Stimulated activated CD8-positive, alpha-beta memory T cell treated with anti-CD3 and anti-CD28 coated beads, Interleukin-7, amount 100 ng/mL, for 1 hour (primary cell): ENCODE measurements at places on chromosomes 5 and 9.

DNA sequence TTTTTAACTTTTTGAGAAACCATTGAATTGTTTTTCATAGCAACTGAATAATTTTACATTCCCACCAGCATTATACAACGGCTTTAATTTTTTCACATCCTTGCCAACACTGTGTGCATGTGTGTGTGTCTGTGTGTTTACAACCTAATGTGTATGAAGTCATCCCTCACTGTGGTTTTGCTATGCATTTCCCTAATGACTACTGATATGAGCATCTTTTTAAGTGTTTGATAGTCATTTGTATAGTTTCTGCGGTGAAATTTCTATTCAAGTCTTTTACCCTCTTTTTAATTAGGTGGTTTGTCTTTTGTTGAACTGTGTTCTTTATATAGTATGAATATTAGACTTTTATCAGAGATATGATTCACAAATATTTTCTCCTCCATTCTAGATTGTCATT, 263.1 kb upstream of the COX7C start:
- no peak for DNase-seq

- DNase-seq: no peak
Observed at GRCh38 chr5:94217745-94218144, 400.7 kb downstream of the KIAA0825 start.

GRCh38 chr5:80804332-80804731, 149.5 kb upstream of the DHFR start:
- no peak for DNase-seq

DNA sequence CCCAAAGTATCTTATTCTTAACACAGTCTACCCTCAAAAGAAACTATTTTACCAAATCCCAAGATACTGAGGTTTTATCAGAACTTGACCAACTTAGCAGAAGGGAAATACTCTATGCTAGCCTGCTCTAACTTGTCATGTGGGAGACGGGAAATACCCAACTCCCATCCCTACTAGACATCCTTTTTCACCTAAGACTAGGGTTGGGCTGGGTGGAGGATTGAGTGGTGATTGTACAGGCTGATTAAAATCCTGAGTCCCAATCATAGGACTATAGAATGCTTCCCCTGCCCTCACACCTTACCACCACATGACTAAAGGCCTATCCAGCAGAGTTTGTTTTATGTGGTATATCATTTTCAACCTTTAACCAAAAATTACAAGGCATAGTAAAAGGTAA, 786.5 kb downstream of the TAF11L14 start:
- no peak for DNase-seq

DNA sequence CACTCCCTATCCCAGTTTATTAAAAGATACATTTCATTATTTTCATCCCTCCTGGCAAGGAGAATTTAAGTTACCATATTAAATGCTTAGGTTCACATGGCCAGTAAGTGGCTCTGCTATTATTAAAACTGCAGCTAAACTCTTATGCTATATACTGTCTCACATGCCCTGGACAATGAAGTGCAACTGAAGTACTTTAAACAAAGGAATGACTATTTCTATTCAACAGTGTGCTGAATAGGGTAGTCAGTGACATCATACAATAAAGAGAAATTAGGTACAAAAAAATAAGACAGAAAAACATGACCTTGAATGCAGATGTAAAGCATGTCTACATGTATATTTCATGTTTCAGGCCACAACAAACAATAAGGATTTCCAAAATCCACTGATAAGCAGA, 282.6 kb upstream of the SMC2 start:
- DNase-seq: no peak

DNA sequence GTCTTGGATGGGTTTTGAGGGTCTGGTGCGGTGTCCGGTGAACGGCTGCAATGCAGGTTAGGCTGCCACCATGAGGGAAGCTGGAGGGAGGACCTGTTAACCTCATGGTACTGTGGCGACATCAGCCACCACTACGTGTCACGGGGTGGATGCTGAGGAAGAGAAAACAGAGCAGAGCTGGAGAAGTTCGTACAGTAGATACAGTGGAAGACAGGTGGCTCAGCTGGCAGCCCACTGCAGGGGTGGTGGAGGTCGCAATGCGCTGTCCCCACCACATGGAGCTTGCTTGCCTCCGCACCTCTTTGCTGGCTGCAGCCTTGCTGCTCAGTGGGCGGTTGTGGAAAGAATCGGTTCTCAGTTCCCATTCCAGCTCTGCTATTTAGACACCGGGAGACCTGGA, 2.8 kb downstream of the DCANP1 start:
- no peak for DNase-seq

DNA sequence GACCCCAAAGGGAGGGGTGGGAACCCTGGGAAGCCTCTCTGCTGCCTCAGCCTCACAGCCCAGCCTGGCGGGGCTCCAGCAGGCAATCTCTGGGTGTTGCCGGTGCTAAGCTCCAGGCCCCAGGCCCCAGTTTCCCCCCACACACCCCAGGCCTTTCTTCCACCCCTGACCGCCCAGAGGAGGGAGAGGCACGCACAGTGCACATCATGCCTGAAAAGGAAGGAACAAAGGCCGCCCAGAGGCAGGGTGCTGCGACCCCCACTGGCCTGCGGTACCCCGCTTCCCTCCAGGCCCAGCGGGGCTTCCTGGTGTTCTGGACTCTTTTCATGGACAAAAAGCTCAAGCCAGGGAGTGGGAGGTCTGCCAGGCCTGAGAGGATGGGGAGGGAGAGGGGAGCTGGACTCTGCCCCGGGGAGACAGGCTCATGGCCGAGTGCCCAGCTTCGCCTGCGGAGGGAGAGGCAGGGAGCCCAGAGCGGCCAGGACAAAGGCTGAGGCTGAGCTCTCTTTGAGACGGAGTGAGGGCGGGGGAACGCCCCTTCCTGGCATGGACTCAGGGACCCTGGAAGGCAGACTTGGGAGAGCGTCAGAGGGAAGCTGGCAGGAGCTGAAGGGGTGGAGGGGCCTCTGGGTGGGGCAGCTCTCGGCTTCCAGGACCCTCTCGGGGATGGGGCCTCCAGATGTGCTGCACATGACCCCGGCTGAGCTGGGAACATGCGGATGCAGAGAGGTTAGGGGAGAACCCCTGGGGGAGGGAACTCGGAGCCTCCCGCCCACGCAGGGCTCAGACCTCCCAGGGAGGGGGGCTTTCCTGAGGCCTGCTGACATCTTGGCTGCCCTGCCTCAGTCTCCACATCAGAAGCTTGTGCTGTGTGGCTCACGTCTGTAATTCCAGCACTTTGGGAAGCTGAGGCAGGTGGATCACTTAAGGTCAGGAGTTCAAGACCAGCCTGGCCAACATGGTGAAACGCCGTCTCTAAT, 1.8 kb upstream of the ENTPD2 start:
- DNase-seq: no peak

- no peak for DNase-seq
Observed at GRCh38 chr5:7868427-7868772, 431 bp downstream of the FASTKD3 start.

- no peak for DNase-seq
Observed at GRCh38 chr9:97740848-97741821, 44.0 kb upstream of the XPA start.

- DNase-seq: no peak
Observed at GRCh38 chr9:35553670-35554543, 51.2 kb upstream of the TESK1 start.

DNA sequence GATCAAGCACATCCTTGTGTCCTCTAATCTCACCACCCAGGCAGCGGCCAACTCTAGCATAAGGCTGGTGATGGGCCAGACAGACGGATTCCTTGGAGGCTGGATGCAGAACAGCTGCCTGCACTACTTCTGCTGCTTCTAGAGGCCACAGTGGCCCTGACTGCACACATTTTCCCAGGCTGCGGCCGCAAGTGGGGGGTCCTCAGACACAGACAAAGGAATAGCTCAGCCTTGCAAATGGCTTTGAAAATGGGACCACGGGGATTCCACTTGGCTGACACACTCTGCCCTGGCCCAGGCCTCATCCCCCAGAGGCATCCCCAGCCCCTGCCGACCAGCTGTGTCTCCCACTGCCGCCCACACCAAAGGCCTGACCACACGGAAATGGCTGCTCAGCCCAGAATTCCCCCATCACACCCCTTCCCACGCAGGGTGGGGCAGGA, 540.8 kb downstream of the BNC2 start:
- no peak for DNase-seq

GRCh38 chr9:133171161-133171961, 7.6 kb upstream of the GBGT1 start:
- DNase-seq: no peak

DNA sequence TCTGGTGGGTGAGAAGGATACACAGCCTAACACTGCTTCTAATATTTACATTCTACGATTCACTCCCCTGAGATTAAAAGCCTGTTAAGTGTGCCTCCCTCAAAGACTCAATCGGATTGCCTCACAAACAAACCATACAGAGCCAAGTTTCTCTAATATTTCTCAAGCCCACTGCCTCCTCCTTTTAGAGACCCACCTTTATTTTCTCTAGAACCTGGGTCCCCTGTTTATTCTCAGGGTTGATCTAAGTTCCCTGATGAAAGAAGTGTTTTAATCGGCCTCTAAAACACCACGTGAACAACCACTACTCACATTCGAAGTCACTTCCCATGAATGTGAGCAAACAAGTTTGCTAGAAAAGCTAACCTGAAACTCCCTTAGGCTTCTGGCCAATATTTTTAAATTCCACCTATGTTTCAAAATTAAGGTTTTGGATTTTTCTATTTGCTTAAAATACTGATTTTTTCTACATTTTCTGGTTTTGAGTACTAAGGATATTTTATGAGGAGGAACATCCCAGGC, 76.5 kb downstream of the GLIS3 start:
- no peak for DNase-seq

- DNase-seq: no peak
Observed at GRCh38 chr5:154652746-154653417, 102.3 kb upstream of the LARP1 start.

GRCh38 chr5:128432913-128433440, 105.1 kb downstream of the FBN2 start:
- no peak for DNase-seq

DNA sequence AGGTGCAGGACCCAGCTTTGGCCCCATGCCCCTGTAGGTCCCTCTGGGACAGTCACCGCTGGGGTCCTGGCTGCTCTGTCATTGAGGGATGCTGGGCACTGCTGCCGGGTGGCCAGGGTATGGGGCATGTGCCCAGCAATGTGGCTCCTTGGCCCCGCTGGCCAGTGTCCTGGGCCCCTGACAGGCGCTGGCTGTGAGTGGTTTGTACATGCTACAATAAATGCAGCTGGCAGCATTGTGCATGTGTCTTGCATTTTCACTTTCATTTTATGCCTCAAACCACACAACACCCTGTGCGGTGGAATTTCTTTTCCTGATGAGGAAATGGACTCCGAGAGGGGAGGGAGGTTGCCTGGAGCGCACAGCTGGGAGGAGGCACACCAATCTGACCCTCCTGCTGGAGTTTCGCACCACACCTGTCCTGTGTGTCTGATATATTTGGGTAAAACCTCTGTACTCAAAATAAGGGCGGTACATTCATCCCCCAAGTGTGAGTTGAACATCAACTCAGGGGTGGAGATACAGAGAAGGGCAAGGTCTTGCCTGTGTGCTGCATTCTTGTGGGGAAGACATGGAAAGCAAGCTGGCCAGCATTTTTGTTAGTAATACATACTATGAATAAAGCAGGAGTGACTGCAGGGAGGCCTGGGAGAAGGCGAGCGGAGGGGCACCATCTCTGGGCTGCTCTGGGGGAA, 11.7 kb downstream of the TSPAN17 start:
- DNase-seq: no peak

- no peak for DNase-seq
Observed at GRCh38 chr5:137283801-137284200, 215.3 kb downstream of the SPOCK1 start.

DNA sequence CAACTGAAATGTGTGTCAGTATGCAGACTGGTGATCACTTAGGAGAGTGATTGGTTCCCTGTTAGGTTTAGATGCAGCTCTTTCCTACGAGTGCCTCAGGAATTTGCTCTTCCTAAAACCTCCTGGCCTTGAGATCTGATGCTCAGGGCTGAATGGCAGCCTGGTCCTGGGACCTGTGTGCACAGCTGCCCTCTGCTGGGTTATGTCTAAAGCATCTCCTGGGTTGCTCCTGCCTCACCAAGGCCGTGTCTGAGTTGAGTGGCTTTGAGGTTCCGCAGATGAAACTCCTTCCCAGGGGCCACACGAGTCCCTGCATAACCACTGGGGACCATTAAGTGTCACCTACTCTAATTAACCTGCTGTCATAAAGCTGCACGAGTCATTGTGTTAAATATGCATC, 59.5 kb downstream of the MVB12B start:
- DNase-seq: no peak

- DNase-seq: no peak
Observed at GRCh38 chr9:94864862-94865509, 138.5 kb downstream of the AOPEP start.

- DNase-seq: no peak
Observed at GRCh38 chr5:166529200-166529599, 1762.2 kb upstream of the WWC1 start.

DNA sequence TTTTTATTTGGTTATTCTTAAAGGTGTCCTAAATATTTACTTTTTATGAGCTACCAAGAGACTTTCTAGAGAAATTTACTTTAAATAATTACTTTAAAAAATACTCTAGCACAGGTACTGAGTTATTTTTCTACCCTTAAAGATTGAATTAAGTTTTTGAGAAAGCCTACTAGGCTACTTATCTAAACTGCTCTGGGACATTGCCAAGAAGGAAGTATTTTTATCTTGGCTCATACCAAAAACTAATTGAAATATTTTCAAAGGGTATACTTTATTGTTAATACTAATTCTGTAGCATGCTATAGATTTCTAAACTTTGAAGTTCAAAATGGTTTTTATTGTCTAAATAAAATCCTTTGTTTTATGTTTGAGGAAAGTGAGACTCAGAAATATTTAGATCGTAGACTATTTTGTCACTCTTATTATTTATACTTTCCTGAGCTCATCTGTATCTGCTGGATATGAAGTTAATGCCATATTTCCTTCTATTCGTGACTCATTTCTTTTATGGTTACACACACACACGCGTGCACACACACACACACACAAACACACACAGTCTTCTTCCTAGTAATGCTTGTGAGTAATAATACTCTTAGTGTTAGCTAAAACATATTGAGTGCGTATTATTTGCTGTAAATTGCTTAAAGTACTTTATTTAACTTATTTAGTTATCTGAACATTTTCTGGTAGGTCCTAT, 89.5 kb downstream of the MAN2A1 start:
- DNase-seq: no peak

GRCh38 chr5:130400091-130400490, 495.8 kb downstream of the CHSY3 start:
- no peak for DNase-seq

- DNase-seq: no peak
Observed at GRCh38 chr9:125241863-125242739, 958 bp upstream of the HSPA5 start.

GRCh38 chr5:78065663-78066062, 228.8 kb downstream of the AP3B1 start:
- DNase-seq: no peak

DNA sequence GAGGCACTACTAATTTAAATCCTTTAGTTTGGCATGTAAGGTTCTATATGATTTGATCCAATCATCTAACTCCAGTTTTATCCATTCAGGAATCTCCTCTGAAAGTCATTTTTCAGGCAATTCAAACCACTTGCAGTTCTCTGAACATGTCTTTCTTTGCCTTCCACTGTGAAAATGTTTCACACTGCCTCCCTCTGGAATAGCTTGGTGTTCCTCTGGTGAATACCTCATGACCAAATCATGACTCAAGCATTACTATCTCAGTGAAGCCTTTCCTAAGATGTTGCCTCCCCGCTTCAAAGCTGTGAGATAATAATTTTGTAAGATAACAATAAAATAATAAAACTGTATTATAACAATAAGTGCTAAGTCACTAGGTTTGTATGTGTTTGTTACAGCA, 981.1 kb downstream of the DTWD2 start:
- no peak for DNase-seq

- no peak for DNase-seq
Observed at GRCh38 chr9:34587271-34587670, 2.3 kb downstream of the CNTFR start.
